ENCODE measurements at places on chromosomes 7 and 10.

GRCh38 chr10:119686465-119687191, 35.4 kb downstream of the BAG3 start:
- DNase-seq: peak; percentile 80

DNA sequence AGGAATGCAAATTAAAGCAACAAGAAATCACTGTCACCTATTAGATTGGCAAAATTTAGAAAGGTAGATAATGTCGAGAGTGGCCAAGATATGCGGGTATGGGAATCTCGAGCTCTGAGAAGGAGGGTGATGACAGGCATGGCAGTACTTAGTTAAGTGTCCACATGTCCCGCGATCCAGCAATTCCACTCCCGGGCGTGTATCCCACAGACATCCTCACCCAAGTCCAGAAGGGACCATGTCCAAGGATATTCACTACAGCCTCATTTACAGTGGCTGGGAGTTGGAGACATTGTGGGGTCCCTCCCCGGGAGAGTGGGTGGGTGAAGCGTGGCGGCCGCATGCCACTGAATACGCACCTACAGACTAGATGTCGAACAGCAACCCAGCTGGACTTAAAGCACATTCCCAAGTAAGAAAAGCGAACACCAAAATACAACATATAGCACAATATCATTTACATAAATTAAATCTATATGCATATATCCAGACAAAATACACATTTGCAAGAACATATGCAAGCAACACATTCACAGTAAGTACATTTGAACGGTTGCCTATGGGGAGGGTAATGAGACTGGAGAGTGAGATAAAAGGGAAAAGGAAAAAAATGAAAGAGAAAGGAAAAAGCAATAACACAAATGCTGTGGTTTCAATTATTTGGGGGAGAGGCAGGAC, 9.9 kb downstream of the KCNH2 start:
- DNase-seq: no peak

DNA sequence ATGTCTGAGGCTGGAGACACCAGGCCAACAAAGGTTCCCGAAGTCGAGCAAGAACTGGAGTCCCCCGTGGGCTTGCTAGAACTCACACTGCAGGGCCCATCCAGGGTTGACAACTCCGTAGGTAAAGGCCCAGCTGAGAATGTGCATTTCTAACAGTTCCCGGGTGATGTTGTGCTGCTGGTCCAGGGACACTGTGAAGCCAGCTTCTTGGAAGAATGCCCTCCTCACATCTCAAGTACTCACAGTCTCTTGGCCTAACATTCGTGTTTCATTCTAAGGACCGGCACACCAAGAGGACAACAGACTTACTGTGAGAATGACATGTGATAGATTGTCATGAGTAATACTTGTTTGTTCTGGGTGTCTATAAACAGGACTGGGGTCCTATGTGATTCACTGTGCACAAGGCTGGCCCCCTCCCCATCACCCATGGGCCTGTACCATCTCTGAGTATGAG, 682.3 kb upstream of the IGFBP3 start:
- DNase-seq: no peak

GRCh38 chr7:51233374-51233773, 83.2 kb downstream of the COBL start:
- DNase-seq: no peak

- no peak for DNase-seq
These were observed 13.0 kb downstream of the AQP1 start for GRCh38 chr7:30924624-30925023.

DNA sequence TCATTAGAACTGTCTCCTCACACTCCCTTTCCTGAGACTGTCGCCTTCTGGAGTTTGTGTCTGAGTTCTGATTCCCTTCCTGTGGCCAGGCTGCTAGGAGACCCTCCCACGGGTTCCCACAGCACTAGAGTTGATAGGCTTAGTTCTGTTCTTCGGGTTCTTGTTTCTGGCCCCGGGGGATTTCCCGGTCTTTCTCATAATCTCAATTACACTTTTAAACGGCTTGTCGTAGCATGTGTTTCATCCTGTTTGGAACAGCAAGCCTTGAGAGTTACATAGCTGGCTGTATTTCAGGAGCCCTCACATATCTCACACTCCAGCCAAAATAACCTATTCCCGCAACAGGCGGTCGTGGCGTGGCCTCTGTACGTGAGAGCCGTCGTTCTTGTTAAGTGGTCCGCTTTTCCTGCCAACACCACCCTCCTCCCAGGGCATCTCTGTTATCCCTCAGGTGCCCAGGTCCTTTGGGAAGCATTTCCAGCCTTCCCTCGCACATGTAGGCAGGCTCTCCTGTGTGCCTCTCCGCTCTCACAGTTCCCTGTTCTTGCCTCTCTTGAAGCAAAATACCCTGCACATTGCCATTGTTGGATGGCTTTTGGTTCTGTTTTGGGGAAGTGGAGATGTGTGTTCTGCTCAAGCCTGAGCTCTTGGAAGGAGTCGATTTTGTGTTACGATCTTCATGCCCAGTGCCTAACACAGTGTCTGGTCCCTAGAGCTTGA, 46.0 kb downstream of the CDC123 start:
- no peak for DNase-seq

DNA sequence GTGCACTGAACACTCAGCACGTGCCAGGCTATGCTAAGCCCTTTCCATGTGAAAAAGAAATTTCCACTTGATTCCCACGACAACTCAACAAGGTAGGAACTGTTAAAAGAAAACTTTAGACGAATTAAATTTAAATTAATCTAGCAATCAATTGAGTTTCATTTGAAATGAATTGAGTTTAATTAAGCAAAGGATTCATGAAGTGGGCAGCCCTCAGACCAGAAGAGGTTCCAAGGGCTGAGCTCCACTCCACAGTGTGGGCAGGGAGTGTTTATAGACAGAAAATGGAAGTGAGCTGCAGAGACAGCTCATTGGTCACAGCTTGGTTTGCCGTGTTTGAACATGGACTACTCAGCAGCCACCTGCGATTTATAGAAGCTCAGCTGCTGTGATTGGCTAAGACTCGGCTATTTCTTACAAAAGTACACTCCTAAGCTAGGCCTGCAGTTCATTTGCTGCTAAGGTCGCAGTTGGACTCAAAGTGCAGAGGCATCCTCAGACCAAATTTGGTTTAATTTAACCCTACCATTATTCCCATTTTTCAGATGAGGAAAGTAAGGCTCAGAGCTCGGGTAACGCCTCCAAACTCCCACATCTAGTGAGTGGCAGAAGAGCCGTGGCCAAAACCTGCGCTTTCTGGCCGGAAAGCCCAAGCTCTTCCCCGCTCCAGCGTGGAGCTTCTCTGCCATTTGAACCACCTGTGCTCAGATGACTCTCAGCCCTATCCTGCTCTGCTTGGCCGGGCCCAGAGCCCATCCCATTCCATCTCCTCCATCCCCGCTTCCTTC, 24.9 kb downstream of the CALML3 start:
- DNase-seq: no peak

GRCh38 chr7:43072530-43072929, 39.9 kb upstream of the HECW1 start:
- DNase-seq: peak; percentile 84

- no peak for DNase-seq
These were observed 439.6 kb downstream of the GRID1 start for GRCh38 chr10:85926986-85927385.

GRCh38 chr7:55946545-55946944, 5.1 kb upstream of the MRPS17 start:
- DNase-seq: no peak

DNA sequence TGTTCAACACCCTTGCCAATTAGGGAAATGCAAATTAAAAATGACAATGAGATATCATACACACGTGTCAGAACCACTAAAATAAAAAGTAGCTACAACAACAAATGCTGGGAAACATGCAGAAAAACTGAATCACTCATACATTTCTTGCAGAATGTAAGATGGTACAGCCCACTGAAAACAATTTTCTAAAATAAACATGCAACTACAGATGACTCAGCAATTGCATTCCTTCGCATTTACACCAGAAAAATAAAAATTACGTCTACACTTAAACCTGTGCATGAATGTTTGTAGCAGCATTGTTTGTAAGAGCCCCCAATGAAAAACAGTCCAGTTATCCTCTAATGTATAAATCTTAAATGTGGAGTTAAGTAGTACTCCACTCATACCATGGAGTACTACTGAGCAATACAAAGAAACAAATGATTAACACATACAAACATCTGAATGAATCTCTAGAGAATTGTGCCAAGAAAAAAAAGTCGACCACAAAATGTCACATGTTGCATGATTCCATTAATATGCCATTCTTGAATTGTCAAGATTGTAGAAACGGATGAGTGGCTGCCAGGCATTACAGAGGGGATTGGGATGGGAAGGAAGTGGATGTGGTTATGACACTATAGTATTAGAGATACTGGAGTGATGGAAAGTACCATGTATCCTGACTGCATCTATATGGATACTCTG, 134.6 kb upstream of the NPSR1 start:
- no peak for DNase-seq

GRCh38 chr10:12279281-12279680, 70.1 kb upstream of the CAMK1D start:
- DNase-seq: no peak

DNA sequence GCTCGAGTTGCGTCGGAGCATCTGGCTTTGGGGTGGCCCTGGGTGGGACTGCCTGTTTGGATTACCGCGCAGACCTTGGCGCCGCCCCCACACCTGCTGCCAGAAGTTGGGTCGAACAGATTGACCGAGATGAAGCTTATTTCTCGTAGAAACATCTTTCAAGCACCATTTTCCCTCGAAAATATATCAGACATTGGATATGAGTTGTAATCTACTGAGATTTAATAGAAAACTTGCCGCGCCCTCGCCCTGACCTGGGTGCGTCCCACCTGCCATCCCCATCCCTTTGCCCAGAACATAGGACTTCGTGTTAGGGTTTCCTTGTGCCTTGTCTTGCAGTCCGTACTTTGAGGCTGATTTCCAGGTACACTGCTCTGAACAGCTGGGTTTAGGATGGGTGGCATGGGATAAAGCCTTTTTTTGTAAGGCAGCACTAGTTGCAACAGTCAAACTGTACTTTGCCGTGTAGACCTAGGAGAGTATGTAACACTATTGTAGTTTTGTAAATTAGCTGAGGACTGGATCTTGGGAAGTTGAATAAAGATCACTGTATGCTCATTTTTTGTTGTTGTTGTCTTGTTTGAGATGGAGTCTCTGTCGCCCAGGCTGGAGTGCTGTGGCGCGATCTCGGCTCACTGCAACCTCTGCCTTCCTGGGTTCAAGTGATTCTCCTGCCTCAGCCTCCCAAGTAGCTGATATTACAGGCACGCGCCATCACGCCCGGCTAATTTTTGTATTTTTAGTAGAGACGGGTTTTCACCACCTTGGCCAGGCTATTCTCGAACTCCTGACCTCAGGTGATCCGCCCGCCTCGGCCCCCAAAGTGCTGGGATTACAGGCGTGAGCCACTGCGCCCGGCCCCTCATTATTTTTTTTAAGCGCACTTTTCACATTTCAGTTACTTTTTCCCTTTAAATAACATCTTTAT, 978 bp downstream of the OGDH start:
- DNase-seq: no peak

DNA sequence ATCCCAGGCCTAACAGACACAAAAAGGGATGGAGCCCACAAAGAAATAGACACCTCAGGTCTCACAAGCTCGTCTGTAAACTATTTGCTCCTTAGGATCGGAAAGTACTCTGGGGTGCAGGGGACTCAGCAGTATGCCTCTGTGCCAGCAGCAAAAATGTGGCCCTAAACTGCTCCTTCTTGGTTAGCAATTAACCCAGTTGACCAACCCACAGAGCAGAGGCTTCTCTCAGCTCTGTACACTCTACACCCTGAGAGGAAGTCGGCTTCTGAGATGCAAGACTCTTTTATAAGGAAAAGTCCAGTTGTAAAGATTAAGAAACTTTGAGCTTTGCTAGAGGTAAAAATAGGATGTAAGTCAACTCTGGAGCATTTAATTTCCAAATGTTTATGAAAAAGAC, 156.3 kb upstream of the PRSS58 start:
- no peak for DNase-seq

DNA sequence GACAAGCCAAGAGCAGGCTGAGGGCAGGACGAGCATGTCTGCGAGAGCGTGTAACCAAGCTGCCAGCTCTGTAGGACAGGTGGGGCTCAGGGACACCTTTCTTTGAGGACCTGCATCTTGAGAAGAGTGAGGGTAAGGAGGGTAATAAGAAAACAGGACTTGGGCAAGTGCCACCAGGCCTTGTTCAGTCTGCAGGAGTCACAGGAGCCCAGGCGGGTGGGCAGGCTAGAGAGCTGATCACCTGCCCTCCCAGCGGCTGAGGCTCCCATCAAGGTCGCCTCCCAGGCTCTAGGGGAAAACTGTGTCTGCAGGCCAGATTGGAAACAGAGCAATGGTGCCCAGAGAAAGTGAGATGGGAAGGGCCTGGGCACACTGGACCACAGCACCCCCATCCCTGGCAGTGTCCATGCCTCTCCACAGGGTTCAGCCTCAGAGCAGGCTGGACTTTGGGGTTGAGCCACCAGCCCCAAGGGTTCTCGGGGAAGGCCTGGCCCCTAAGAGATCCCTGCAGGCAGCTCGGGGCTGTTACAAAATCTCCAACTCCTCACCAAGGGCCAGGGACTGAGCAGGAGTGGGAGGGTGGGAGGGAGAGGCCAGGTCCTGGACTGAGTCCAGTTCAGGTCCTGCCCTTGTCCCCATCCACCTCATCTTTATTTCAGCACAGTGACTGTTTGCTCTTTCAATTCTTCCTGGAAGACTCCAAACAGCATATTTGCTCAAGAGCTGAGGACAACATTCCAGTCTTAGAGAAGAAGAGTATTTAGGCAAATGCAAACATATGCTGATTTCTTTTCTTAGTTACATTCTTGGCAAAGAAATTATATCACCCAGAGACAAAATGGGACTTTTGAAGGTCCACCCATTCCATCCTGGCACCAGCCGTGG, 161.9 kb downstream of the GRID1 start:
- DNase-seq: no peak

DNA sequence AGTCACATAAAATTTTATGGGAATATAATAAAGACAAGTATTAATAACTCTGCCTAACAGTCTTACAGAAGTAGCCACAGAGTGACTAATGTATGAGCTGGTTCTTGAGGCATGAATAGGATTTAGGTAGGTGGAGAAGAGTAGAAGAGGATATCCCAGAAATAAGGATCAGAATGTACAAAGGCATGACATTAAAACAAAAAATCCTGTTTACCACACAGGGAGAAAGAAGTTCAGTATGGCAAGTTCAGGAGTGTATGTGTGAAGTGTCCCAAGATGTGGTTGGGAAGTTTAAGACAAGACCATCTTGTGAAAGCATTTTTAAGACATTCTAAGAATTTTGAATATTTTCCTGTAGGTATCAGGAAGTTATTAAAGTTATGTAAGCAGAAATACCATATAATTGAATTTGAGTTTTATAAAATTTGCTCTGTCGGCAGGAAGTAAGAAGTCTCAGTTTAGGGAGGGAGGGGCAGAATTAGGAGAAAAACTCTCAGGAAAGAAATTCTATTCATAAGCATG, 64.7 kb upstream of the CAV2 start:
- no peak for DNase-seq

DNA sequence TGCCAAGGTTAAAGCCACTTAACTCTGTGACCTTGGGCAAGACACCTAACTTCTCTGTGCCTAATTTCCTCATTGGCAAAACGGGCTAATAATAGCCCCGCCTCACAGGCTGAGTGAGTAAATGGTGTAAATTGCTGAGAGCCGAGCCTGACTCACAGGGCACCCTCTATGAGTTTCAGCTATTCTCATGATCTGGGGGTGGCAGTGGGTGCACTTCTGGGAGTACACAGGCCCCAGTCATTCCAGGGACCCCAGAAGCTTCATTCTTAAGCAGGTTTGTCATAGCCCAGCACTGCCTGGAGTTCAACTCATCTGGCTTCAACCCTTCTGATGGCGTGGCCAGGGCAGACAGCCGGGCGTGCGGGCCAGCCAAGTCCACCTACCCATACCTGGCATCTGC, 137.2 kb downstream of the GRID1 start:
- no peak for DNase-seq

All from OCI-LY7 (cell line).